ENCODE measurements at places on chromosomes 16 and 17. TPM values are rescaled to one million over a fixed set of nuclear protein-coding genes. Genes with fewer than 3 reads are reported as not detected.

DNA sequence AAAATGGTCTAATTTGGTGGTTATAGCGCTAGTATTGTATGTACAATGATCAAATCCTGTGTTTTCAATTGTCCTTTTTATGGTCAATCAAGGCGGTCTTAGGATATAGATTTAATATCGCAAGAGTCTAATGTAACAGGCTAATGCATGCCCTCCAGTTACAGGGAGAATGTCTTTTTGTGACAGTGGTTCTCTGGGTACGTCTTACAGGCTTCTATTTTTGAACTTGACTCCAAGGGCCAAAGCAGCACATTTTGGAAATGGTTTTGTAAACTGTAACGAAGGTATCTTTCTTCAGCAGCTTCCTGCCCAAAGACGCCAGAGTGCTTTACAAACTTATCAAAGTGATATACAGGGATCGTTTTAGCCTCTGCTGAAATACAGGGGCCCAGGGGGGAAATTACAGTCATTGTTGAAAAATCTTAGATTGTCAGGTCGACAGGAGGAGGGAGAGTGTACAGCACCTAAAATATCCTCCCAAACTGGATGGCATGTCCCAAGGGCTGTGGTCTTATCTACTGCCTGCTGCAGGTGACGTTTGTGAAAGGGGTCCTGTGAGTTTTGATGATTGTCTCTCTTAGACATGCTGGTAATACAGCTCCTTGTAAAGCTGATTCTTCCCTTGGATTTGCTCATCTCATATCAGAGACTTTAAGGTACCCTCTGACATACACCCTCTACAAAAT lies 288.5 kb downstream of the CDH13 start:
- no peak overlapping the region for H3K27ac ChIP-seq
- H3K4me3 ChIP-seq, result no peak overlapping the region
- no peaks in the 10 kb centered on the region for H3K4me1 ChIP-seq
- H3K27me3 ChIP-seq, result no peaks in the 10 kb centered on the region
- no peaks in the 10 kb centered on the region for H3K36me3 ChIP-seq
- DNase-seq, result no peak

DNA sequence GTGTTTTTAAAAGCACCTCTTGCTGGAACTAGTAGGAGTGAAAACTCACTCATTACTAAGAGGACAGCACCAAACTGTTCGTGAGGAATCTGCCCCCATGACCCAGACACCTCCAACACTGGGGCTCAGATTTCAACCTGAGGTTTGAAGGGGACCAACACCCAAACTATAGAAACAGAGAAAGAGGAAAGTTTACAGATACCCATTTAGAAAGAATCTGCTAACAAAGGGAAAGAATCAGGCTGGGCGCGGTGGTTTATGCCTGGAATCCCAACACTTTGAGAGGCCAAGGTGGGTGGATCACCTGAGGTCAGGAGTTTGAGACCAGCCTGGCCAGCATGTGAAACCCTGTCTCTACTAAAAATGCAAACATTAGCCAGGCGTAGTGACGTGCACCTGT lies 3.4 kb upstream of the CSNK1D start:
- H3K4me1 ChIP-seq, result no peaks in the 10 kb centered on the region
- no peak for DNase-seq
- no peaks in the 10 kb centered on the region for H3K27me3 ChIP-seq
- H3K4me3 ChIP-seq, result no peak overlapping the region
- no peaks in the 10 kb centered on the region for H3K36me3 ChIP-seq

DNA sequence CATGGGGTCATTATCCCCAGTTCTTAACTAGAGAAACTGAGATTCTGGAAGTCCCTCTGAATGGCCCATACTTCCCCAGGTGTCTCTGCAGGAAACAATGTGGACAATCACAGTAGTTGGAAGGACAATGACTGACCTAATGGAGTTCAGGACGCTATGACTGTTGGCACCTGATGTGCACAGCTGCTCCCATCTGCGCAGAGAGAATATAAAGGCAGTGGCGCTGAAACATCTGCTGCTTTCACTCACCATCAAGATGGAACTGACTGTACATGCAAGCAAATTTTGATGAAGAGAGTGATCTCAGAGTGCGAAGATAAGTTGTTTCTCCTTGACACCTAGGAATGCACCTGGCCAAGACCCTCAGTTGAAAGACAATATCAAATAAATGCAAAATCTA lies 395.7 kb upstream of the ASIC2 start:
- no peaks in the 10 kb centered on the region for H3K4me1 ChIP-seq
- no peak overlapping the region for H3K4me3 ChIP-seq
- no peak for DNase-seq

DNA sequence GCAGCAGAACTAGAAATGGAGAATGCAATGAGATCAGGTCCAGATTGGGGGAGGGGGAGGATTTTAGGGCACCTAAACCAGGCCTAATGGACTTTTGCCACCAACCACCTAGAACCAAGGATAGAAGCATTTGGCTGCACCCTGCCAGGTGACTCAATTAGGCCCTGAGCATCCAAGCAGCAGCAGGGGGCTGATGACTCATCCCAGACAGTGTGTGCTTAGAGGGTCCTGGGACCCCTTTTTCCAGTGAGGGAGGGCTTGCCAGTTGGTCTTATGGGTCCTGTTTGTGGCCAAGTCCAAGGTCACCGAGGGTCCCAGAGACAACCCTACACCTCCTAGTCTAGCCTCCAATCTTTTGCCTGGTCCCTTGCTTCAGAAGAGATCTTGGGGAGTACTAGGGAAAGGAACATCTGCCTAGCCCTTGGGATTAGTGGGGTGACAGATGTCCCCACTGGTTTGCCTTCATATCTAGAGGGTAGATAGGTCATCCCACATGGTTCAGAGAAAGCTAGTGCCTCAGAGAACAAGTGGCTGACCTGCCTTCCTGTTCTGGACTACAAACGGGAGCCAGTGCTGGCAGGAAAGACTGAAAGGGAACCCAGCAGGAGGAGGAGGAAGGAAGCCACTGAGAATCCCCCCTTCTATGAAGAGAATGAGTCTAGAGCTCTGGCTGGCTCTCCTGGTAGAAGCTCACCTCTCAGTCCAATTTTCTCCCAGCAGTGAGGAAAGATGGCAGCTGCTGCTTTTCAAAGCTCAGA lies 1.6 kb upstream of the TBKBP1 start:
- no peak overlapping the region for H3K4me3 ChIP-seq
- H3K36me3 ChIP-seq, result no peaks in the 10 kb centered on the region
- DNase-seq, result no peak
- H3K27ac ChIP-seq, result no peak overlapping the region
- peaks cover 7% of the 10 kb centered on the region for H3K4me1 ChIP-seq
- peaks cover 7% of the 10 kb centered on the region for H3K27me3 ChIP-seq

E2F4 gene
- total RNA-seq, result 48.3 TPM

- no peak overlapping the region for H3K4me3 ChIP-seq
- no peaks in the 10 kb centered on the region for H3K27me3 ChIP-seq
- H3K27ac ChIP-seq, result no peak overlapping the region
- H3K4me1 ChIP-seq, result peaks cover 2% of the 10 kb centered on the region
- no peaks in the 10 kb centered on the region for H3K36me3 ChIP-seq
Measured at GRCh38 chr17:6374271-6374691, 60.6 kb downstream of the AIPL1 start.

CEP95 gene
- 24.8 TPM for total RNA-seq

TBC1D3 gene
- not detected for total RNA-seq

DNA sequence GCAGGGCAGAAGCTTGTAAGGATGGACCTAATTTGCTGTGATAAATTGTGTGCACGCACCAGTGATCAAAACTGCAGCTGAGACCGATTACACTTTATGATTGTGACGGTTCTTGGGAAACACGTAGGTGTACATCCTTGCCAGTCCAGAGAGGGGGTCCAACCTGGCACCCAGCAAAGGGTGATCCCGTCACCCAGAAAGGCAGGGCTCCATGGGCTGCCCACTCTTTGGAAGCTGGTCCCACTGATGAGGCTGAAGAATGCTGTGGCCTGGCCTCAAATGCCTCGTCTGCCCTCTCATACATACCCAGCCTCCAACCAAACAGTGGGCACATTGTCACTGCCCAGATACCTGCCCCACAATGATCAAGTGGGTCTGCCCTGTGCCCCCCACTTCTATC lies 132.0 kb downstream of the C16orf78 start:
- H3K4me3 ChIP-seq, result no peak overlapping the region
- no peaks in the 10 kb centered on the region for H3K27me3 ChIP-seq
- H3K4me1 ChIP-seq, result no peaks in the 10 kb centered on the region
- no peak for DNase-seq

DNA sequence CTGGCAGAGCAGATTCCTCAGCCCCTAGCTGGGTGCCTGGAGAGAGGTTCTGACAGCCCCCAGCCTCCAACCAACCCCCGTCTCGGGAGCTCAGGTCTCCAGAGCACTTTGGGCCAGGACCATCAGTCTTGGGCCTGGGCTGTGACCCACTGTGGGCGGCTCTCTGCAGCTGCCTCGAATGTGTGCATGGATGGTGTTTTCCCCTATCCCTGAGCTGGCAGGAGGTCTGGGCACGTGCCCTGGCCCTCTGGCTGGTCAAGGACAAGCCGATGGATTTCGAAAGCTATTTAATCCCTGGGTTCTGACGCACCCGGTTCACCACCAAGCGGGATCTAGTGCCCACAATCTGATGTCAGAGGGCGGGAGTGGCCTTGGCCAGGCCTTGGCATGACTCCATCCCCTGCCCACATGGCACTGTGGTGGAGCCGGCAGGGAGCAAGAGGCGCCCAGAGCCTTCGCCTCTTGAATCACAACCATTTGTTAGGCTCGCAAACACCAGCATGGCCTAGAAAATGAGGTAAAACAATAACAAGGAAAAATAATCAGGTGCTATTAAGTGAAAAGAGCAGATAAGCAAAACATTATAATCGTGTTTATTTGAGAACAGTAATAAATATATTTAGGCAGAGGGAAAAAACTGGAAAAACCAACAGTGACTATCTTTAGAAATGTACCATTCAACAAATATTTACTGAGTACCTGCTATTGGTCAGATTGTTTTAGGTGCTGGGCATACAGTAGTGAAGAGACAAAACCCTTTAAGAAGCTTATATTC lies 69.3 kb upstream of the TOB1 start:
- peaks cover 7% of the 10 kb centered on the region for H3K4me1 ChIP-seq
- no peak overlapping the region for H3K4me3 ChIP-seq
- H3K36me3 ChIP-seq, result no peaks in the 10 kb centered on the region

AIPL1 gene
- total RNA-seq, result under 0.01 TPM

DNA sequence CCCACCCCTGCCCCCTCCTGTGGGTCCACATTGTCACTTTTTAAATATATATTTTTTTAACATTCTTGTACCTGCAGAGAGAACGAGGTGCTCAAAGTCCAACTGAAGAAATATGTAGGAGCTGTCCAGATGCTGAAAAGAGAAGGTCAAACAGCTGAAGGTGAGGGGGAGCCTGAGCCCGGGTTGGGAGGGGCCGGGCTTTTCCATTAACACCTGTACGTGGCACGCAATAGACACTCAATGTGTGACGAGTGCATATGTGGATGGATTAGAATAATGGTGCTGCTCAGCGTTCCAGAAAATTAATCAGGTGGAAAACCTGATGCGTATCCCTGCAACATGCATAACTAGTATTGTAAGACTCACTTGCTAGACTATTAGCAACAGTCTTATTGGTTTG lies 223.0 kb downstream of the SNX29 start:
- no peaks in the 10 kb centered on the region for H3K27me3 ChIP-seq
- H3K36me3 ChIP-seq, result no peaks in the 10 kb centered on the region
- no peak overlapping the region for H3K4me3 ChIP-seq
- no peak overlapping the region for H3K27ac ChIP-seq
- DNase-seq, result no peak
- no peaks in the 10 kb centered on the region for H3K4me1 ChIP-seq

LPO gene
- not detected for total RNA-seq

DNA sequence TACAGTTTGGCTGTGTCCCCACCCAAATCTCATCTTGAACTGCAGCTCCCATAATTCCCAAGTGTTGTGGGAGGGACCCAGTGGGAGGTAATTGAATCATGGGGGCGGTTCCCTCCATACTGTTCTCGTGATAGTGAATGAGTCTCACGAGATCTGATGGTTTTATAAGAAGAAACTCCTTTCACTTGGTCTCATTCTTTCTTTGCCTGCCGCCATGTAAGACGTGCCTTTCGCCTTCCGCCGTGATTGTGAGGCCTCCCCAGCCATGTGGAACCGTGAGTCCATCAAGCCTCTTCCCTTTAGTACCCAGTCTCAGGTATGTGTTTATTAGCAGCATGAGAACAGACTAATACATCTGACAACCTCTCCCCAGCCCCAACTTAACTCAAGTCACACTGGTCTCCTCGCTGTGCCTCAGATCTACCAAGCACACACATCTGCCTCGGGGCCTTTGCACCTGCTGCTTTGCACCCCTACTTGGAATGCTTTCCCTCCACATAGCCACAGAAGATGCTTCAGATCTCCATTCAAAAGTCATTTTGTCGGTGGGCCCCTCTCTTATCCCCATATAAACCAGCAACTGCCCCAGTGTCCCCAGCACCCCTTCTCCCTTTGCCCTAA lies 74.4 kb downstream of the RPH3AL start:
- H3K27ac ChIP-seq, result no peak overlapping the region
- DNase-seq, result no peak
- H3K36me3 ChIP-seq, result no peaks in the 10 kb centered on the region
- no peak overlapping the region for H3K4me3 ChIP-seq
- no peaks in the 10 kb centered on the region for H3K4me1 ChIP-seq
- H3K27me3 ChIP-seq, result no peaks in the 10 kb centered on the region

DNA sequence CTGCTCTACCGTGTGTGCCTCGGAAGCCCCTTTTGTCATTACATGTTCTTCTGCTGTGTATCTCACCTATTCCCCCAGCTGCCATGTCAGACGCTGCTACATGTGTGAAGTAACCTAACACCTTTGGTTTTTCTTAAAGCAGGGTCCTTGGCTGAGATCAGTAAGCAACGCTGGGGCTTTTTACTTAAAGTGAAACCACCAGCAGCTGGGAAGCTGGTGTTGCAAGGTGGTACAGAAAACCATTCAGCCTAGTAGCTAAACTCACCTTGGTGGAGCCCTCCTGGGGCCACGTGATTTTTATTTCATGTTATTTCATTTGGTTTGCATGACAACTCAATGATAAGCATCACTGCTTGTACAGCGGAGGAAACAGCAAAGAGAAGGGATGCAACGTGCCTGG lies 62.6 kb downstream of the PLCG2 start:
- no peak overlapping the region for H3K27ac ChIP-seq
- no peak for DNase-seq
- H3K4me3 ChIP-seq, result no peak overlapping the region
- H3K36me3 ChIP-seq, result no peaks in the 10 kb centered on the region

OMG gene
- 26.8 TPM for total RNA-seq

- no peak overlapping the region for H3K4me3 ChIP-seq
- no peak for DNase-seq
- no peak overlapping the region for H3K27ac ChIP-seq
- peaks cover 4% of the 10 kb centered on the region for H3K4me1 ChIP-seq
- H3K36me3 ChIP-seq, result no peaks in the 10 kb centered on the region
Measured at GRCh38 chr17:46960152-46960551, 18.9 kb downstream of the RPRML start.

DNA sequence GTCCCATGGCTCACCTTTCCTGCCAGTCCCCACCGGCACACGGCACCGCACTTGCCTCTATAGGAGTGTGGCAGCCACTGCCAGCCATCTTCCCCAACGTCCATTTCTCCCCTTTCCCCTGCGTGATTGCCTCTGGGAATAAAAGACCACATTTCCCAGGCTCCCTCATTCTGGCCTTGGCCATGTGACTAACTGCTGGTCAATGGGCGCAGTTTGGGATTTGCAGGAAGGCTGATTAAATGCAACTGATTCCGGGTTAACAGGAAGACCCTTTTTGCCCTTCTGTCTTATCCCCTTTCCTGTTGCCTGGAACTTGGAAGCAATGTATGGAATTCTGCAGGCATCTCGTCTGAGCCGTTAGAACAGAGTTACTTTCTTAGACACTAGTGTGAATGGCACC lies 3.0 kb downstream of the BTBD17 start:
- H3K27me3 ChIP-seq, result no peaks in the 10 kb centered on the region
- H3K4me3 ChIP-seq, result no peak overlapping the region
- H3K27ac ChIP-seq, result no peak overlapping the region
- DNase-seq, result no peak
- no peaks in the 10 kb centered on the region for H3K36me3 ChIP-seq

FBXO47 gene
- 0.17 TPM for total RNA-seq
